ENCODE measurements at places on chromosomes 7 and 10.

- no peak for DNase-seq
Measured at GRCh38 chr7:34038816-34039470, 133.6 kb downstream of the BMPER start.

GRCh38 chr7:135283959-135284638 is 50.5 kb downstream of the STRA8 start:
- no peak for DNase-seq

DNA sequence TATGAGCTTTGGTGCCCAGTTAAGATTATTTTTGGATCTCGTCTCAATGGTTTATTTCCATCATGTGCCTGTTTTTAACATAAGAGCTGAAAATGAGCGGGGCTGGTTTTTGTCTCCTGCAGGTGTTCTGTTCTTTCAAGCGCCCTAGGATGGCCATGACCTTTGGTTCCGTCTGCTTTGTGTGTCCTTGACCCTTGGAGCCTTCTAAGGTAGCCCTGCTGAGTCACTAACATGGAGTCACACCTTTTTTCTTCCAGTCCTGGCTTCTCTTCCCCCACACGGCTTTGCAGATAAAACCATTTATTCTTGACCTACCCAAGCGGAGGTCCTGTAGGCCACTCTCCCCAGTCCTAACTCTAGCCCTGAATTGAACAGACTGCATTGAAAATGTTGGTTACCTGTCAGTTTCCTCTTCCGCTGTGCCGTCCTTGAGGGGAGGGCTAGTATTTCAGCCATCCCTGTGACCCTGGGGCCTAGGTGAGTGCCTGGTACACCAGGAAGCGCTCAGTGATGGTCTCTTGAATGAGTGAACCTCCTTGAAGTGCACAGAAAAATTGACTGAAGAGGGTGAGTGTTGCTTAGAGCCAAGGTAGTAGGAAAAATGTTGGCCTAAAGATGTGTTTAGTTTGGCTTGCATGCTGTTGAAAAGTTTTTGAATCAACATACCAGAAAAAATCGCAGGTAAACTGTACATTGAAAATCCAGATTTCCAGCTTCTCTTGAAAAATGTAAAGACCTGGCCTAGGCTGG is 48.0 kb downstream of the CAMK1D start:
- no peak for DNase-seq

- no peak for DNase-seq
Measured at GRCh38 chr10:76723844-76724243, 913.8 kb downstream of the KCNMA1 start.

DNA sequence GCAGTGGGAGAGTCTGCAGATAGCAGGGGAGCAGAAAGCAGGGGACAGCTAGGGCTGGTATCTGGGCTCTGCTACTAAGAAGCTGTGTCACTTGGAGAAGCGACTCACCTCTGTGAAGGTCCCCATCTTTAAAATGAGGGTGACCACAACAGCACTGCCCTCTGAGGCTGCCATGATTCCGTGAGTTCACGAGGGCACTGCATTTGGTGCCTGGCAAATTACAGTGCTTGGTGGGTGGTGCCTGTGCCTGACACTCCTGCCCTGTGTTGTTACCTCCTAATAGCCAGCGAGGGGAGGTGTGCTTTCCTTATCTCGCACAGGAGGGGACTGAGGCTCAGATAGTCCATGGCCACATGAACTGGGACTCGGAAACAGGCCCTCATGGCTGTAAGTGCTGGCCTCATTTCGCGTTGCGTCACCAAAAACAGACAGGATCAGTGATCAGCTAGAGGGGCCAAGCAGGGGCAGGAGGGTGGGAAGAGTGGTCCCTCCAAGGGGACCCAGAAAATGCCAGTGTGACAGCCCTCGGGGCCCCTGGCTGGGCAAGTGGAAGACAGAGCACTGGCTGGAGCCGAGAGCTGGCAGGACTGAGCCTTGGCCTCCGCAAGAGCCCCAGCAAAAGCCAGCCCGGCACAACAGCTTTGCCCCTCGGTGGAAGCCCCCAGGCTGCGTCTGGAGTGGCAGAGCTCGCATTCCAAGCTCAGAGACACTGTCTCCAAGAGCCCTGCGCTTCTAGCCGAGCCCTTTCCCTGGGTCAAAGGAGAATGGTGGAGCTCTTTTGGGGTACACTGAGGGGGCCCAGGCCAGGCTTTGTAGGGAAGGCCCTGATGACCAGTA is 17.3 kb upstream of the BNIP3 start:
- DNase-seq, result no peak

DNA sequence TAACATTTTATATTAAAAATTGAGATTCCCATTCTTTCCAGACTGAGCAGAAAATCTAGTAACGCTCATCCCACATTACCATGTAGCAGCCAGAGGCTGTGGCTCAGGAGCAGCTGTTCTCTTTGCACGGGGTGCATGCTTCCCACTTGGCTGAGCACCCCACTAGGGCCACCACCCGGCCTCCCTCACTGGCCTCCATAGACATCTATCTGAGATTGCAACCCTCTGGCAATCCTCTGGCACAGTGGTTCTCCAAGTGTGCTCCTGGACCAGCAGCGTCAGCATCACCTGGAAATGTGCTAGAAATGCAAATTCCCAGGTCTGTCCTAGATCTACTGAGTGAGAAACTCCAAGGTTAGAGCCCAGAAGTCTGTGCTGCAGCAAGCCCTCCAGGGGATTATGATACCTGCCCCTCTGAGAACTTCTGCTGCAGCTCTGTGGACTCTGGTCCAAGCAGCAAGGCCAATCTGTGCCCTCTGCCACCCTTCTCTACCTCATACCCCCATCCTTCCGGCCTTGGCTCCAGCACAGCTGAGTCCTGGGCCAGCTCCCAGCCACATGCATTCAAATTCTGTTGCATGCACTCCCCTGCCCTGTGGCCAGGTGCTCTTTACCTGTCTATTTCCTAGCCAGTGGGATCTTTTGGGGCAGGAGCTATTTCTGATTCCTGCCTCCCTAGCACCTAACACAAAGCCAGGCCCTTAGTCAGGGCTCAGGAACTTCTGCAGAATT is 301.5 kb downstream of the GRID1 start:
- no peak for DNase-seq

GRCh38 chr10:24708081-24708480 is 15.6 kb downstream of the ARHGAP21 start:
- no peak for DNase-seq

- DNase-seq, result no peak
Measured at GRCh38 chr7:11252011-11252607, 278.4 kb downstream of the PHF14 start.

- peak; percentile 45 for DNase-seq
Measured at GRCh38 chr7:130909881-130910672, 176.1 kb upstream of the KLF14 start.

GRCh38 chr10:19111501-19112267 is 63.1 kb downstream of the MALRD1 start:
- DNase-seq, result no peak

DNA sequence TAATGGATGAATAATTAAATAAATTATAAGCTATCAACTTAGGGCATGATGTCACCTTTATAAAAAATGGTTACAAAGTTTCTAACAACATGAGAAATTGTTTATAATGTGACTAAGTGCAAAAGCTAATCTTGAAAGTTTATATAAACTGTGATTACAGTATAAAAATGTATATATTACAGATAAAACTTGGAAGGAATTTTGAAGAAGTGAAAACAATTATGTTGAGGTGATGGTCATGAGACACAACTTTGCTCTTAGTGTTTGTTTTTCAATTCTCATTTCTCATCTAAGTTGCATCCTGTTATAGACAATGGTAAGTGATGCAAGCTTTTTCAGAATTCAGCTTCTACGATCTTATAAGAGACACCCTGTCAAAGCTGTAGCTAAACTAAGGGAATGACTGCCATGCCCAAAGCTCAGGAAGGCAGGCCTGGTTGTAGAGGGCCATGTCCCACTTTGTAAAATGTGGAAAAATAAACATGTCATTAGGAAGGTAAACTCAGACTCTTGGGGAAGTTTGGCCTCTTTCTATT is 23.9 kb downstream of the MACC1 start:
- DNase-seq, result no peak

- DNase-seq, result no peak
Measured at GRCh38 chr10:12533723-12534122, 184.4 kb downstream of the CAMK1D start.

DNA sequence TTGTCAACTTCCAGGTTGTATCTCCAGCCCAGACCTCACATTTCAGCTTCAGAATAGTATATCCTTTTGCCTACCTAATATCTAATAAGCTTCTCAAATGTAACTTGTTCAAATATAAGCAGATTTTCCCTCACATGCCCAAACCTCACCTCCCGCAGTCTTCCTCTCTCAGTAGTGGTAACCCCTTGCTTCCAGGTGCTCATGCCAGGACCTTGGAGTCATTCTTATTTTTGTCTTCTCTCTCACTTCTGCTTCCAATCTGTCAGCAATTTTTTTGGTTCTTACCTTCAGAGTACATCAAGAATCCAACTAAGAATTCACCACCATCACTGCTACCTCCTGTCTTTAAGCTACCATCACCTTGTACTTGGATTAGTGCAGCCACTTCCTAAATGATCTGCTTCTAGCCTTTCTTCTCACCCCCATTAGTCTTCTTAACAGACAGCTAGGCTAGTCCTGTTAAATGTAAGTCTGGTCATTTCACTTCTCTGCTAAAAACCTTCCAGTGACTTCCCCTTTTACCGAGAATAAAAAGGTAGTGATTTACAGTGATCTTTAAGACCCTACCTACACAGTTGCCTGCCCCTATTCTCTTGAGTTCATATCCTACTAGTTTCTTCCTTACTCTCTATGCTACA is 14.0 kb downstream of the ANKIB1 start:
- DNase-seq, result no peak

GRCh38 chr7:83038787-83039186 is 123.9 kb downstream of the PCLO start:
- peak; percentile 13 for DNase-seq

DNA sequence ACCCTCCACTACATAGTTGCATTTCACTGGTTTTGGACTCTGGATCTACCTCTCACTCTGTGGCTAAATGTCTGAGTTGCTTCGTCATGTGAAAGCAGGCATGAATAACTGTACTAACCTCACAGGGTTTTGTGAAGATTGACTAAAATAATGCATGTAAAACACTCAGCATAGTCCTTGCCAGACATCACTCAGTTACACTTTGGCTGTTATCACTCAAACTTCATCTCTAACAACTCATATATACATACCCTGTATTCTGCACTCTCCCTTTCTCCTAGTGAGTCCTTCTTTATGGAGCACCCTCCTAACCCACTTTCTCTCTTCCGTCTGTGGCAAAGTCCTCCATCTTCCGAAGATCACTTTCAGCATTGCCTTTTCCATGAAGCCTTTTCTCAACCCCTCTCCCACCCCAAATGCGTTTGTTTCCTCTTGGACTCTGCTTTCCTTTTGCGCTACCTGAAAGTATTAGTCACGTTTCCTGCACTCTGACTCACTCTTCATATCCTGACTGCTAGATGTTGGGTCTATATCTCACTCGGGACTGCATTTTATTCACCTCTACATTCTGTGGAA is 72.6 kb downstream of the OSBPL3 start:
- DNase-seq, result peak; percentile 74

DNA sequence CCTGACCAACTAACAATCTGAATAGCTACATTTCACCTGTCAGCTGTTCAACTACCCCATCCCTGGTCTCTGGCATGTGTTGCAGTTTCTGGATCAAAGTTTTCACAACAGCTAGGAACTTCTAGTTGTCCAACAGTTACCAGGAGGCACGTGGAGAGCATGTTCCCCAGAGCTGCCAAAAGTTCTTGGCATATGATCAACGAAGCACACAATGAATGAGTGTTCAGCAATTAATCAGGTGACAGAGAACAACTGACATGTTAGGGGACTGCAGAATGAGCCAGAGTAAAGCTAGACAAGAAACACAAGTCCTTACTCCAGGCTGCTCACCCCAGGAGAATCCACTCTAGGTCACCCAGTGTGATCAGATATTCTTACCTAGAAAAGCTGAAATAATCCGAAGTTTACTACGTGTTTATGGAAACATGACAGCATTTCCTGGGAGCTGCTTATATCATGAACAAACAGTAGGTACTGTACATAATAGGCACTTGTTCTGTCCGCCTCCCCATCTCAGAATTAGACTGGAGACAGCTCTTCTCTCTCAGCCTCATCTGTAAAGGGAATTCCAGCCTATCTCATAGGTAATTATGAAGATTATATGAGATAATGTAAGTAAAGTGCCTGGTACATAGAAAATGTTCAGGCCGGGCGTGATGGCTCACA is 50.6 kb downstream of the ZNF438 start:
- DNase-seq, result peak; percentile 22

DNA sequence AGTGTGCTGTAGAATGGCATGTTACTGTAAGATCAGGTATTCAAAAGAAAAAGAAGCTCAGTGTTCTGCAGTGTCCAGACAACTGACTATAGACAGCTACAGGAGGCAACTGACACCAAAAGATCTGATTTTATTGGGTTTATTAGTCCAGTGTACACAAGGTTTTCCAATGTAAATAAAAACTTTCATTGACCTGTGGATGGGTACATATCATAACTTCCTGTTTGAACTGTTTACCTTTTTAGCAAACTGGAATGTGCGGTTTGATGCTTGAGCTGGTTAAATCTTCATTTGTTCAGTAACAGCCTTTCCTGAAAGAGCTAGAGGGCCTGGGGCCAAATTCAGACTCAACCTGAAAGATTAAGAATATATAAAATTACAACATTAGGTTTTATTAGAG is 172.6 kb upstream of the SP8 start:
- no peak for DNase-seq

DNA sequence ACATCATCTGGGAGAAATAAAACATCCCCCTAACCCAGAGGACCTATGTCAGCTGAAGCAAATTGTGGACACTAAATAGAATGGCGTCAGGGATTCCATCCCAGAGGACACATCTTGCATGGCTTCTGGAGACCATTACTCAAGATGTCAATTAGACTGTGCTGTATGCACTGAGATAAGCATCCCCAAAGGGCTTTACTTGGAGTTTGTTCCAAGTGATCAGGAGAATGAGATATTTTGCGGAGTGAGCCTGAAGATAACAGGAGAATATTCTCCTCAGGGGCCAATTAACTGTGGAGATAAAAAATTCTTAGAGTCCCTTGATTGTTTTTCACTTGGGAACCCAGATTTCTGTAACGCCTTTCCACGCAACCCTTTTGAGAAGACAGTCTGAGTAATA is 4.5 kb upstream of the OR2AE1 start:
- no peak for DNase-seq

DNA sequence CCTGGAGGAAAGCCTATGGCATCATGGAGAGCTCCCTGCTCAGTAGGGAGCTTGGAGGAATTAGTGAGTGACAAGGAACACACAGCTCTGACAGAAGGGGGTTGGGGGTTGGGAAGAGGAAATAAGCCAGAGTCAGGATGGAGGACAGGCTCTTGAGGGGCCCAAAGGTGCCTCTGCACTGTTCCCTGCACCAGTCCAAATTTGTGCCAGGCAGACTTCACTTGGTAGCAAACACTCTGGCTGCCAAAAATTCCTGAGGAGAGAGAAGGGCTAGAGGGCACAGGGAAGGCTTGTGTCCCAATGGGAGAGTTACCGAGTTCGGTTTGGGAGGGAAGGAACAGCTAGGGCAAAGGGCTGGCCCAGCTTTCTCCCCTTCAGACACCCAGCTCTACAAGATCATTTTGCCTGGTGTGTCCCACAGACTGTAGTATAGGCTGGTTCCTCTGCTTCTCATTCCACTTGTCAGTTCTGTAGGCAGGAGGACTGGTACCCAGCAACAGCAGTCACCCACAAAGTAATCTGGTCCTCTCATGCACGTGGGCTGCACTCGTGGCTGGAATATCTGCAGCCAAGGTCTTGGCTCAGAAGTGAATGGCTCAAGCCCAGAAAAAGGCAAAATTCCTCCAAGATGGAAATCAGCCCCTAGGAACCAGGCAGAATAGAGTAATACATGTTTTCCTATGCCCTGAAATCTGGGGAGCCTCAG is 8.0 kb upstream of the KCNIP2 start:
- DNase-seq, result no peak

GRCh38 chr7:40239755-40240303 is 105.0 kb downstream of the SUGCT start:
- no peak for DNase-seq

Data from EL (cell line).